ENCODE measurements at places on chromosomes 1 and 21. TPM values are rescaled to one million over a fixed set of nuclear protein-coding genes. Genes with fewer than 3 reads are reported as not detected.

The DTL gene
- 1.2 TPM for total RNA-seq

The LCE3E gene
- total RNA-seq = not detected

The RAB7B gene
- 3.2 TPM for total RNA-seq

The IFNLR1 gene
- total RNA-seq = 0.51 TPM

The MRPL24 gene
- total RNA-seq = 63.7 TPM

The PDZK1IP1 gene
- 1.0 TPM for total RNA-seq

The TSSK3 gene
- 3.9 TPM for total RNA-seq

The LRRC38 gene
- total RNA-seq = not detected

The GPR52 gene
- total RNA-seq = 2.6 TPM

The GBP3 gene
- 15.3 TPM for total RNA-seq
